ENCODE measurements at places on chromosomes 7 and 10.

- no peak for DNase-seq
These were observed 182.8 kb downstream of the PKD1L1 start for GRCh38 chr7:47765373-47765979.

DNA sequence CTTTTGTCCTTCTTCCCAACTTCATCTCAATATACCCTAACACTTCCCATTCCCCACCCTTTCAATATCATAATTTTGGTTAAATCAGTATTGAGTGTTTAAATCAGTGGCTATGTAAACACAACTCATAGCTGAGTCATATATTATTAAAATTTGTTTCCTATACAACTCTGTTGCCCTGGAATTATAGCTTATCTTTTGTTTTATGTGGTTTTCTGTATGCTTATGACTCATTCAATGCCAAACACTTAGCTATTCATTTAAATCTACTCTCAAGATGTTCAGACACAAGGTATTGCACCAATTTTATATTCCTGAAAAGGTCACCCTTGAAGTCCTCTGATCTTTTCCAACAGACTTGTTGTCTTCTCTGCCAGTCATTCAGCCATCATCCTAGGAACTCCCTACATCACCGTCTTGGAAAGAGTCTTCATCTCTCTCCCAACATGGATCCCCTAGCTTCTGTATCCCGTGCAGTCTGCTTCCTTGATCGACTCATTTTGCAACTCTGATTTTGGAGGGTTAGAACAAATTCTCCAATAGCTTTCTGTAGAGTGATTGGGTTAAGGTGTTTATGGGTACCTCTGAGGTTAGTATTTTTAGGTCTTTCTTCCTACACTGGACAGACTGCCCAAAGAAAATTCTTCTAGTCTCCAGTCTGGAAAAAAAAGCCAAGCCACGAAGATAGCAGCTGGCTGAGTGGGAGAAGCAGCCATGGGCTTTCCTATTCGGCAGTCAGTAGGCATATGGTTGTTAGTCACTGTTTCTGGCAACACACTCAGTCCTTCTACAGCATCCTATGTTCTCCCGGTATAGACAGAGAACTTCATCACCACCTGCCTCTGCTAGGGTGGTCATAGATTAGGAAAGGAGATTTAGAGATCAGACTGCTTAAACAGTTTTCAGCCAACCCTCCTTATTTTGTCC lies 102.1 kb downstream of the CRPPA start:
- DNase-seq, result no peak

GRCh38 chr7:1592299-1592871 lies 22.6 kb upstream of the PSMG3 start:
- no peak for DNase-seq

- no peak for DNase-seq
These were observed 79.1 kb upstream of the PDCD4 start for GRCh38 chr10:110792476-110793125.

DNA sequence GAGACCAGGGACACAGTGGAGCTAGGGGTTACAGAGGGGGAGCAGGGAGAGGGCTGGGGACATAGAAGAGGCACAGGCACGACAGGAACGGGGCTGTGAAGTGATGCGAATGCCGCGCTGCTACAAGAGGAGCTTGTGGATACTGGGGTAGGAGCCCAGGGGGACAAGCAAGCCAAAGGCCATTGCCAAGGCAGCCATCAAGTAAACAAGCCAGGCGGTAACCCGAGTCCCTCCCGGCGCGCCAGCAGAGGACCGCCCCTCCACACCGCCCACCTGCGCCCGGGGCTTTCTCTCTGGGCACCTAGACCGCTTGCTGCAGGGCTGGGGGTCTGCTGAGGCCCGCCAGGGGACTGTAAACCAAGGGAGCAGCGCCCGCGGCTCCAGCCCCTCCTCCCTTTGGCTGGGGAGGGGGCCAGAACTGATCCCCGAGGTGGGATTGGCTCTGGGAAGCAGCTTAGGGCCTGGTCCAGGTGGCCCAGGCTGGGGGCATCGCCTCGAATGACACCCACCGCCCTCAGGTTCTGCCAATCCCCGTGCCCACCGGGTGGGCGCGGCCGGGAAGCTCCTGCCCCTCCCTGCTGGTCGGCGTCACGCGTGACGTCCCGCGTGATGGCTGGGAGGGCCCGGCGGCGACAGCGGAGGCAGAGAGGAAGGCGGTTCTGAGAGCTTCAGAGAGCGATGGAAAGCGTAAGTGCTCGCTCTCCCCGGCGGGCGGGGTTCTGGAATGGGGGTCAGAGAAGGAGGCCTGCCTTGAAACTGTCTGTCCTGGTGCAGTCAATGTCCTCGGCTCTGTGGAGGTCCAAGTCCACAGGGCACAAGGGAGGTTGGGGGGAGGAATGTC lies 982 bp downstream of the SFXN3 start:
- DNase-seq, result peak; percentile 90

DNA sequence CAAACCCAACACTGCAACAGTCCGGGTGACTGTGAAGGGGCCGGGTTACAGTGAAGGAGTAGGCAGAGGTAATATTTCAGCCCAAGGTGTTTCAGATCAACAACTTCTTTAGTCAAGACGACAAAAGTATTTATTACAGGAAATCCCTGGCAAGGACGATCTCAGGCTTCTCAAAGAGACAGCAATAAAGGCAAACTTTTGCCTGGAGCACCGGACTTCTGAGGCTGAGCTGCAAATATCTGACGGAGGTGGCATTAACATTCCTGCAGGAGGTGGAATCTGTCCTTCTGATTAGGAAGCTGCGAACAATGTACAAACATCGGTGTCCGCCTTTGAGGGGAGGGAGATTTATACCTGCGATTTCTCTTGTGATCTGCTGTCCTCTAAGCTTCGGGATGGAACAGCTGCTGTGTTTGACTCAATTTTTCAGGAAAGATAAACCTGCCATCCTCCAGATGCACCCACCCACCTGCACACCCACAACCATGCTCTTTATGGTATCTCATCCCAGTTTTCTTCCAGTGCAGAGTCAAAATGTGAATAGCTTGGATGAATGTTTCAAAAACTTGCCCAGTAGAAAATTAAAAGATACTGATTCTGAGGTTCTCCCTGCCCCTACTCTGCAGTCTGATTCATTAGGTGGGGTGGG lies 32.1 kb downstream of the EMX2 start:
- DNase-seq, result peak; percentile 31

GRCh38 chr7:140403878-140404564 lies at the start of gene RAB19:
RAB19 (plus strand) TSS chr7:140404058; CDS start chr7:140407647, 3,589 bp downstream.
- DNase-seq, result no peak

DNA sequence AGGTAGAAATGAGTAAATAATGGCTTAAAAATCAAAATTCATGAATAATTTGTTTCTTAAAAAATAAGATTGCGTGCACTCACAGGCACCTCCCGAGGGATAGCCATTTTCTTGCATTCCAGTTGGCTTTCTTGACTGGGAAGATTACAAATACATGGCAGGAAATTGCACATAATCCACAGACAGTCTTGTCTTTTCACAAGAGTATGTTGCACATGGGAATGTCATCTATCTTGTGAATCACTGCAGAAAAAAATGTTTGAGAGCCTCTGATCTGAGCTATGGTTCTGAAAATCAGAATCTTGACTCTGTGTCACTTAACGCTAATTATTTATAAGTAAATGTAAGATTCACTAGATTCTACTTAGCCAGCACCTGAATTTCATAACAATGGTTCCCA lies 74.1 kb upstream of the PRKG1 start:
- DNase-seq, result no peak

DNA sequence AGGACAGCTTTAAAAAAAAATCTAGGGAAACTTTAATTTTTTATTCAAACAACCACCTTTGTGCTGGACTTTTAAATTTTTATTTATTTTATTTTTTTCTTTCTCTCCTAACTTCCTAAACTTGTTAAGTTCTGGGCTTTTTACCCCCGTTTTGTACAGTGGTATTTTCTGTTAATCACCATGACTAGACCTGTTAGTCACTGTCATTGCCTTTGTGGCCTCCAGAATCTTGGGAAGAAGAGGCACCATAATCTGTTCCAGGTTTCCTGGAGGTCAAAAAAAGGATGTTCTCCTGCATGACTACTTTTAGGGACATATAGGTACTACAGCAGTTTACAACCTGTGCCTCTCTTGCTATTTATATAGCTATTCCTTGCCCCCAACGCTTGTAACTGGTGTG lies 31.1 kb upstream of the DDX50 start:
- DNase-seq, result no peak

- no peak for DNase-seq
These were observed 36.8 kb downstream of the RTKN2 start for GRCh38 chr10:62231805-62232204.

GRCh38 chr7:979886-980571 lies 3.0 kb upstream of the CYP2W1 start:
- DNase-seq, result no peak

- DNase-seq, result no peak
These were observed 3.7 kb upstream of the CAV1 start for GRCh38 chr7:116521046-116521664.

DNA sequence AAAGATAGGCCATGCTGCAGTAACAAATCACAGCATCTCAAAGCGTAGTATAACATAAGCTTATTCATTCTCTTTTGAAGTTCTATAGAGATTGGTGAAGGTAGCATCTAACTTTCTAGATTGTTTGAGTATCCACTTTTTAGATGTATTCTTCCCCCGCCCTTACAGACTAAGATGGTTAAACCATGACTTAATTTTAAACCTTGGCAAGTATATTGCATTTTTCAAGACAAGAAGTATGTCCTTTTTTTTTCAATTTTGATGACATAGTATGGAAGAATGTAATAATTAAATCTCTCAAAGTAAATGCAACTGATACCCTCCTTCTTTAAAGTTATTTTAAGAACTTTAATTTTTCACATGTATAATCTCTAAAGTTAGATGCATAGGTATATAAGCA lies 190.0 kb downstream of the KCND2 start:
- no peak for DNase-seq

DNA sequence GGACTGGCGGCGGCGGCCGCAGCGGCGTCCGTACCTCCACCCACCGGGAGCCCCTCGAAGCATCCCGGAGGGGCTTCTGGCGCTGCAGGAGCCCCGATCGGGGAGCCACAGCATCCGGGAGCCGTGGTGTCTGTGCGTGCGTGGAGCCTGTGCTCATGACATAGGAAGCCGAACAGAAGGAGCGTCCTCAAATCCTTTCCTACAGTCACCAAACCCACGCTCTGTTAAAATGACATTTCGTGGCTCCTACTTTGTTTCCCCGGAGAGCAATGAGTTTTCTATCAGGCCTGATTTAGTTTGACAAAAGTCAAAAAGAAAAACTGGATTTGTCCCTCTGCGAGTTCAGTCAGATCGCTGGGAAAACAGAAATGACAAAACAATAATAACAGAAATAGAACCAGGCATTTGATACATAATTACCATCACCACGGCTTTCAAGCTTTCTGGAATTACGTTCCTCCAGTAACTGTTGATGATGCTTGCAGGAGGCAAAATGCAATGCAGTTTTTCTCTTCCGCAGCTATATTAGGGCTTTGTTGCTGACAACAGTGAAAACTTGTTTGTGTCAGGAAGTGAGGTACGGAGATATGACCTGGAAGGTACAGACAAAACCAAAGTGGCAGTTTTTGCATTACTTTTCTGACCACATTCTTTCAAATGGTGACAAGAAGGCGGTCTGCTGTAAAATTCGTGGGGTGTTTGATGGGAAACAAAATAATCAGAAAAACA lies 219.3 kb upstream of the MKLN1 start:
- DNase-seq, result no peak

GRCh38 chr10:29876008-29876555 lies 183.3 kb downstream of the JCAD start:
- DNase-seq, result no peak

GRCh38 chr7:56115852-56116538 lies at the start of gene NUPR2:
NUPR2 (minus strand) TSS chr7:56116417; CDS start chr7:56116314, 103 bp downstream.
- no peak for DNase-seq

- no peak for DNase-seq
These were observed 1369.8 kb upstream of the LRRTM3 start for GRCh38 chr10:65556006-65556405.

GRCh38 chr7:38000272-38000671 lies 79.8 kb downstream of the EPDR1 start:
- no peak for DNase-seq

DNA sequence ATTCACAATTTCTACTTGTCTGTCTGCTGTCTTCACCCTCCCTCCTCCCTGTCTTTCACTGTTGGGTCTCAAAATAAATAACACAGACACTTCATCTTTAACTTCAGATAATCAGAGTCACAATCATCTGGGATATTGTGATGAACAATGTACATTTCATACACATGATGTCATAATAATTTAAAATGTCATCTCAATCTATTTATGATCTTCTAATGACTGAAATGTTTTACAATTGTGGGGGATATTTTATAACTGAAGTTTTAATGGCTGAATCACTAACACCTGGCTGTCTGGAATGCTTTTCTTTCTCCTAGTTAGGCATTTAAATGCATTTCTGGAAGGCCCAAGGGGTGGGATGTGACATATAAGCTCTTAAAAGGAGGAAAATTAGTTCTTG lies 859.8 kb downstream of the LRMDA start:
- no peak for DNase-seq

DNA sequence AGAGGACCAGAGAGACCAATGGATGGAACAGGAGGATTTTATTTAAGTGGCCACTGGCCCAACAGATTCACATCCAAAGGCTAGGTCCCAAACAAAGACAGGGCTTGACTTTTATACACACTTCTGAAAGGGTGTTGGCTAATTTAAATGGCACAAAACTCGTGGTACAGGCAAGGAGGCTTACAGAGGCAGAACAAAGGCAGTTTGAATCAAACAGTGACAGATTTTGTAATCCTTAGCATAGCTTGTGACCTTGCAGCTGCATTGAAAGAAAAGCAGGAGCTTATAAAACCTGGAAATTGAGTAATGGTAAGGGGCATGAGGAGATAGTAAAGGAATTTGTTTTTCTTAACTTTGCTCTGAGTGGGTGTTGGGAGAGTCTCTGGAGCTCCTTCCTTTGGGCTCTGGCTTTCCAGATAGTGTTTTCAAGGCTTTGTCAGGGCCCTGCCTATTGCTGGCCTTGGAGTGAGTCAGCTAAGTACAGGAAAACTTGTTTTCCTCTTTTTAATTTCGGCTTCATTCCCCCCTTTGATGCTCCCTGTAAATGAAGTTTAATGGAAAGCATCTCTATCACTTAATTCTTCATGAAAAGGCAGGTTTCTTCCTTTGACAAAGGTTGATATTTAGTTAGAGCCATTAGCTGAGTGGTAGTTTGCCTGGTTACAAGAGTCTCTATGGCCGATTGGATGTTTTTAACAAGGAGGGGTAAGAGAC lies 96.9 kb downstream of the TRIM24 start:
- DNase-seq, result no peak

DNA sequence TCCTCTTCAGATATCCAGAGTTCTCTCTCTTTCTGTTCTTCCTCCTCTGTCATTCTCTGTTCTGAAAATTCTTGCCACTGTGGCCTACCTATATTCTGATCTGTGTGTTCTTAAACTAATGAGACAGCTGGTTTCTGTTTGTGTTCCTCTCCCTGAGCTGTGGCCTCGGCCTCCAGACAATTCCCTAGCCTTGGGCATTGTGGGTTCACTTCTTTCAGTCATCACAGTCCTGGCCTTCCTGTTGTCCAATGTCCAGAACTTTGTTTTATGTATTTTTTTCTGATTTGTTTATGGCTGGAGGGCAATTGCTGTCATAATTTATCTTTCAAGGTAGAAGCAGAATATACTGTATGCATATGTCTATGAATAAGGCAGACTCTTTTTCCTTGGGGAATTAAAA lies 173.2 kb upstream of the MTPN start:
- DNase-seq, result no peak

GRCh38 chr10:44973323-44974081 lies 5.1 kb downstream of the DEPP1 start:
- DNase-seq, result no peak

- DNase-seq, result no peak
These were observed 82.7 kb upstream of the PDZD8 start for GRCh38 chr10:117457932-117458331.

All from head of caudate nucleus (tissue), 42 donors.